ENCODE measurements at places on chromosomes 4 and X. TPM values are rescaled to one million over a fixed set of nuclear protein-coding genes. Genes with fewer than 3 reads are reported as not detected.

Gene STPG2
- total RNA-seq = 0.22 TPM

Gene INPP4B
- total RNA-seq = 28.1 TPM

Gene C1GALT1C1
- 14.9 TPM for total RNA-seq

Gene SCML2
- total RNA-seq = 2.1 TPM

Gene GLRA2
- not detected for total RNA-seq

Gene BEX3
- total RNA-seq = 80.8 TPM

Gene PHOX2B
- not detected for total RNA-seq

Gene MAGEC2
- total RNA-seq = not detected

Gene GPC3
- total RNA-seq = 142 TPM

Gene ARSJ
- total RNA-seq = 1.2 TPM

Gene TIGD4
- not detected for total RNA-seq

Gene HELT
- total RNA-seq = not detected

Gene SETD7
- total RNA-seq = 86.5 TPM

Gene P2RY8
- total RNA-seq = 2.3 TPM

Gene PWWP3B
- total RNA-seq = 1.5 TPM
